GOT3 (cell line): ENCODE measurements at places on chromosomes 7 and 10.

GRCh38 chr10:80699602-80700039 is 161.9 kb downstream of the SH2D4B start:
- peak; percentile 20 for DNase-seq

DNA sequence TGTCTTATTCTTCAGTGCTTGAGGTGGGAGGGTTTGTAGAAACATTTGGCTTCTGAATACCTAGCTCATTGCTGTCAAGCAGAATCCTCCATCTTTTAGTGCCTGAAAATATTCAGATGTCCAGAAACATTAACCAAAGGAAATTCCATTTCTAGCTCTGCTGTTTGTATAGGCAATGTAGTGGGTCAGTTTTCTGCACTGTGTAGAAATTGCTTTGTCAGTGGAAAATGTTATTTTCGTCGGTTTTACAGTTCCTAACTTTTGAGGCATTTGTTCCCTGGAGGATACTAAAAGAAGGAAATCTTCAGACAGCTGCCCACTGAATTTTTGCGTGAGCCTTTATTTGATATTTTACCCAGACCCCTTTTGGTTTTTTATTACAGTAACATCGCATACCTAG is 143.4 kb downstream of the TPST1 start:
- no peak for DNase-seq

DNA sequence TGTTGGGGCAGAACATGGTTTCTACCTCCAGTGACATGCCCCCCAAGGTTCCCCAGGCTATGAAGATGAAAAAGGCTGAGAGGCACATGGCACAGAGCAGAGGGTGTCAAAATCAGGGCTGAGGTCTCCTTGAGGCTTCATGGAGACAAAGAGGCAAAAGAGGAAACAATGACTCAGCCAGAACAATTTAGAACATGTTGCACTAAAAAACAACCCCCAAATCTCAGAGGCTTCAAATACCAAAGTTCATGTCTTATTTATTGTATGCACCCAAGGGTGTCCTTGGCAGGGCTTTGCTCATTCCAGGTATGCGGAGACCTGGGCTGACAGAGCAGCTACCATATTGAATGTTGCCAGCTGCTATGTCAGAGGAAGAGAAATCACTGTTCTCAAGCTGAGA is 964.1 kb downstream of the GRID1 start:
- no peak for DNase-seq

GRCh38 chr10:98100476-98100875 is 34.0 kb upstream of the R3HCC1L start:
- DNase-seq, result no peak

DNA sequence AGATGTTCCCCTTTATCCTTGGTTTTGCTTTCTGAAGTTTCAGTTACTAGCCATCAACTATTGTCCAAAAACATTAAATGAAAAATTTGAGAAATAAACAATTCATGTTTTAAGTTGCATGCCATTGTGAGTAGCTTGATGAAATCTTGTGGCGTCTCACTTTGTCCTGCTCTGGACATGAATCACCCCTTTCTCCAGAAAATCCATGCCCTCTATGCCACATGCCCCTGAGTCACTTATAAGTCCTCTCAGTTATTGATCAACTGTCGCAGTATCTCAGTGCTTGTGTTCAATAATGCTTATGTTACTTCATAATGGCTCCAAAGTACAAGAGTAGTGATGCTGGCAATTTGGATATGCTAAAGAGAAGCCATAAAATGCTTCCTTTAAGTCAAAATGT is 208.0 kb upstream of the FERD3L start:
- no peak for DNase-seq

GRCh38 chr7:36732806-36733205 is 8.5 kb upstream of the AOAH start:
- no peak for DNase-seq

DNA sequence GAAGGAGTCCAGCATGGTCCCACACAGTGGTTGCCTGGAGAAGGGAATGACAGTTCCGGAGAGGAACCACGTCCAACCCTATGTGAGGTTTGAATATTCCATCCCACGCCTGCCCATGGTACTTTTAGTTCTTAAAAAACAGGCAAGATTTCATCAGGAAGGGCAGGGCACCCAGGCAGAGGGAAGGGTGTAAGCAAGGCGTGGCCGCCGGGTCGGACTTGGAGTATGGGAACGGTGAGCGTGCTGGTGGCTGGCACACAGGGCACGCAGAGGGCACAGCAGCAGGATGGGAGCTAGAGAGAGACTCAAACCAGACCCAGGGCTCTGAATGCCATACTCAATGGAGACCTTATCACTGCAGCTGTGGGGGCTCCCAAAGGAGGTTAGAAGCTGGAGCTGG is 34.3 kb downstream of the FAM53B start:
- no peak for DNase-seq

DNA sequence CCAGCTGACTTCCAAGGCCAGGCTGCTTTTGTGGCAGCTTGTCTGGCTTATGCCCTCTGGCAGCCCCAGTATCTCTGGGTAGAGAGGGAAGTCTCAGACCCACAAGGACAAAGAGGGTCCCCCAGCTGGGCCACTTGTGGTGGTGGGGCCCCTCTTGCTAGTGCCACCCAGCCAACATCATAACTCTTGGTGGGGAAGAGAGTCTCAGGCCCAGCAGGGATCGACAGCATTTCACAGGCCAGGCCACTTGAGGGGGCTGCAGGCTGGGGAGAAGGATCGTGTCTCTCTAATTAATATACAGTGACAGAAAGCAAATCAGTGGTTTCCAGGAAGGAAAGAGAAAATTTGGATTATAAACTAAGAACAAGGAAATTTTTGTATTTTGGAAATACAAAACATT is 76.0 kb downstream of the TYW1B start:
- no peak for DNase-seq

GRCh38 chr7:100017300-100017699 is 1.9 kb downstream of the ZKSCAN1 start:
- no peak for DNase-seq

DNA sequence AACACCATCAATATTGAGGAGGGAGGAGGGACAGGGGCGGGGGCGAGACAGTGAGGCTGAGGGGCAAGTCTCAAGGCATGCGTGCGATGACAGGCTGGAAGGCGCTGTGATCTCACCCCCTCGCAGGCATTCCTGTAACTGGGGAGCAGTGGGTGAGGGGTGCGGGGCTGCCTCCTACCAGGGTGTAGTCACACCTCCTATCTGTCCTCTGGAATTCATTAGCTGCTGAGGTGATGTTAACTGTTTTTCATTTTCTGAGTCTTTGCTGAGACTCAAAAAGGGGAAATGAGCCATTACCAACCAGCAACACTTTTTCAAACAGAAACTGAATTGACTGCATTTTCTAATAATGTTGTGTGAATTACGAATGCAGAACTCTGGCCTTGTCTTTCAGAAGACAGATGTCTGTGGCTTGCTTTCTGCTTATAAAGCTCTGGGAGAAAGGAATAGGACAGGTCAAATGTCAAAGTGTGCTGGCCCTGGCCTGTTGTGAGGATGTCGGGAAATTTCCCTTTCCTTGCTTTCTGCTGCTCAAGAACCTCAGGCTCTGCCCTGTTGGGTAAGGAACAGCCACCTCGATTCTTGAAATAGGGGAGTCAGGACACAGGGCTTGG is 23.7 kb upstream of the CDH23 start:
- DNase-seq, result no peak

GRCh38 chr7:155962191-155962967 is 150.1 kb upstream of the SHH start:
- DNase-seq, result no peak

DNA sequence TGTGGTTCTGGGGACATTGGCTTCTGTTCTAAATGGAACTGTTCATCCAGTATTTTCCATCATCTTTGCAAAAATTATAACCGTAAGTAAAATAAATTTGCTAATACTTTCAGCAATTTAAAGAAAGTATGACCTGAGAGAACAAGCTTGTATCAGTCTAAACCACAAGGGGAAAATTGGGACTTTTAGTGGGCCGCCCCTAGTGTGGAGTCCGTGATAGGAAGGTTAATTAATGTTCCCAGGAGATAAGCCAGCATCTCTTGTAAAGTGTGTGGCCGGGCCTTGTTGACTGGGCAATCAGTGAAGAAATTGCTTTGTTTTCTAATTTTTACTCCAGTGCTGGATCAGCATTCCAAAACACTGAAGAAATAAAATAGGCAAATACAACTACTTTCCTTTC is 83.0 kb downstream of the ABCB5 start:
- no peak for DNase-seq

DNA sequence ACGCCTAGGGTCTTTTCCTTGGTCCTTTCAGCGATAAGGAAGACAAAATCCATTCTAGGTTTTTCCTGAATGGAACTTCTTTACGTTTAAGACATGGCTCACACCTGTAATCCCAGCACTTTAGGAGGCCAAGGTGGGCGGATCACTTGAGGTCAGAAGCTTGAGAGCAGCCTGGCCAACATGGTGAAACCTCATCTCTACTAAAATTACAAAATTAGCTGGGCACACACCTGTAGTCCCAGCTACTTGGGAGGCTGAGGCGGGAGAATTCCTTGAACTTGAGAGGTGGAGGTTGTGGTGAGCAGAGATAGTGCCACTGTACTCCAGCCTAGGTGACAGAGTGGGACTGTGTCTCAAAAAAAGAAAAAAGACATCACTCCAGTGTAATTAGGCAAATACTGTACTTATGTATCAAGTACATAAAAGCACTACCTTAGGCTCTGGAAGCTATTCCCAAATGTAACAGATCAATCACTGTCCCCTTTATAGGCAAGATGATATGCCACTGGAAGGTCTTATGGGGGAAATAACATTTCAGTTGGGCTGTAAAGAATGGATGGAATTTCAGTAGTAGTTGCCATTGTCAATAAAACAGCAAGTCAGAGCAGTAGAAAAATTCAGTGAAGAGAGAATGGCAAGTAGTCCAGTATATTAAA is 5.7 kb downstream of the STK17A start:
- DNase-seq, result no peak

DNA sequence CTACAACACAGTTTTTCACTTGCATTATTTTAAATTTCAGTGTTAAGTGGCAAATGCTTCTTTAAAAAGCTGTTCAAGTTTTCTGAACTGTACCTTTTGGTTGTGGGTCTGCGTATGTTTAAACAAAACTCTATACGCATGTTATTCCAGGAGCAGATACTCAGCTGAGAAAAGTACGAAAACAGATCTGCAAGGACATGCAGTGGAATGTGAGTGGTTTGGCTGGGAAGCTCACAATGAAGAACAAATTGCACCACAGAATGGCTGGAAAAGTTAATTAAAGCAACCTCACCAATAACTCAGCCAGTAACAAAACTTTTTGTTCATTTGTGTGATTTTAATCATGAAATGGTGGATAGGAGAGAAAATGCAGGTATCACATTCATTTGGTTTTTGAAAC is 17.6 kb downstream of the GLI3 start:
- DNase-seq, result no peak

DNA sequence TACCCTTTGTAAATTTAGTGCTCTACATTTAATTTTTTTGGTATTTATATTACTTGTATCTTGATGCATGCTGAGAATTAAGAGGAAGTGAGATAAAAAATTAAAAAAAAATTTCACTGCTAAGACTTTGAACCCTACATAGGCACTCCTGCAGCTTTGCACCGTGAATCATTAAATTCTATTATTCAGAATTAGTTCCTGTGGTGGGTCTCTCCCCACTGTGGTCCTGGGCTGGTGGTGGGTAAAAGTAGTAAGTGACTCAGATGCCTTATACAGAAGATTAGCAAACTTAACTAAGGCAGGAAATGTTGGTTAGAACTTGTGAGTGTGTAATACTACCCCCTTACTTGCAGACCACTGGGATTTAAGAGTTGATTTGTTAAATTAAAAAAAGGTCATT is 72.6 kb downstream of the AP3M1 start:
- DNase-seq, result no peak

- DNase-seq, result no peak
Measured at GRCh38 chr7:158024351-158024715, 563.3 kb downstream of the PTPRN2 start.

- DNase-seq, result no peak
Measured at GRCh38 chr10:106280896-106281460, 883.5 kb downstream of the SORCS1 start.

- no peak for DNase-seq
Measured at GRCh38 chr7:34838329-34838728, 180.3 kb downstream of the NPSR1 start.

DNA sequence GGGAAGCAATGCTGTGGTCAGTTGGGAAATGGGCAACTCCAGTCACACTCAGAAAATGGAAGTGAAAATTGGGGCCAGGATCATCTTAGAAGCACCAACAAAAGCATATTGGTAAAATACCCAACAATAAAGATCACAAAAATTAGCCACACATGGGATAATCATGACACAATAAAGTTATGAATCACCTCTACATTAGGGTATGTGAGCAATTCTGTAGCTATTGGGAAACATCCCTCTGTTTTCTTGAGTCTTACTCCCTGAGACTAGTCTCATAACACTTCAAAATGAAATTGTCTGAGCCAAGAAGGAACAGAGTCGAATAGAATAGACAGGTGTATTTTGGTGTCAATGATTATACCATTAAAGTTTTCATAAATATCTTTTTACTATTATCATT is 178.3 kb downstream of the DYNC1I1 start:
- DNase-seq, result no peak

GRCh38 chr7:69403169-69403568 is 195.1 kb upstream of the AUTS2 start:
- DNase-seq, result no peak

- DNase-seq, result no peak
Measured at GRCh38 chr7:2106924-2107323, 125.8 kb downstream of the MAD1L1 start.

DNA sequence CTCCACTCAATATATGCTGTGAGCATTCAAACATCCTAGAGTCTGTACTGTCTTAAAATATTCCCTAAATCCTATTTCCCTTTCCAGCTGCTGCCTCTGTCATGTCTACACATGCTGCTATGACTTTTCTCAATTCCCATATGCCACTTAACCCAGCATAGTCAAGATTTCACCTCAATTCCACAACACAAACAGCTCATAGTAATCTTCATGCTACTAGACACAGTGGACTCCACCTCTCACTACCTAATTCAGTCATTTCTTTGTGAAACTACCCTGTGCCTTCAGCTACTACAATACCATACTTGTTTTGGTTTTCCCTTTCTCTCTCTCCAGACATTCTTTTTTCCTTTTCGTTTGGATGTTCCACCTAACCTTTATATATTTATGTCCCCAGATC is 45.5 kb downstream of the GSAP start:
- DNase-seq, result no peak
